ENCODE measurements at places on chromosomes 2 and 18.

DNA sequence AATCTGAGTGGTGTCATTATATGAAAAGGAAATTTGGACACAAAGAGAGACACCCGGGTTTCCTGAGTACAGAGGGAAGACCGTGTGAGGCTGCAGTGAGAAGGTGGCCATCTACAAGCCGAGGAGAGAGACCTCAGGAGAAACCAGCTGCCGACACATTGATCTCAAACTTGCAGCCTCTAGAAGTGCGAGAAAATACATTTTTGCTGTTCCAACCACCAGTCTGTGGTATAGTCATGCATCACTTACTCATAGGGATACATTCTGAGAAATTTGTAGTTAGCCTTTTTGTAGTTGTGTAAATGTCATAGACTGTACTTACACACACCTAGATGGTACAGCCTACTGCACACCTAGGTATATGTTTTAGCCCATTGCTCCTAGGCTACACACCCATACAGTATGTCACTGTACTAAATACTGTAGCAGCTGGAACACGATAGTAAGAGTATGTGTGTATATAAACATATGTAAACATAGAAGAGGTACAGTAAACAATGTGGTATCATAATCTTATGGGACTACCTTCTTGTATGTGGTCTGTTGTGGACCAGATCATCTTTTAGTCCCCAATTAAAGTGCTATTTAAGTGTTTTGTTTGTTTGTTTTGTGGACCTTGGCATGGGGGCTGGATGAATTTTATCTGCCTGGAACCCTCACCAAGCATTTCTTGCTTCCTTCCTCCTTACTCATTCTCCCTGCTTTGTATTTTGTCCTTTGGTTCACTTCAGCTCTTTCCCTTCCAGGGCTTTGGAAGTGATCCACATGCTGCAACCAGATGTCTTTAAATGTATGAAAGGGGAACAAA, 38.3 kb upstream of the SESTD1 start:
- no peak for DNase-seq

- peak; percentile 85 for DNase-seq
These were observed 33.3 kb downstream of the CFLAR start for GRCh38 chr2:201149064-201149820.

DNA sequence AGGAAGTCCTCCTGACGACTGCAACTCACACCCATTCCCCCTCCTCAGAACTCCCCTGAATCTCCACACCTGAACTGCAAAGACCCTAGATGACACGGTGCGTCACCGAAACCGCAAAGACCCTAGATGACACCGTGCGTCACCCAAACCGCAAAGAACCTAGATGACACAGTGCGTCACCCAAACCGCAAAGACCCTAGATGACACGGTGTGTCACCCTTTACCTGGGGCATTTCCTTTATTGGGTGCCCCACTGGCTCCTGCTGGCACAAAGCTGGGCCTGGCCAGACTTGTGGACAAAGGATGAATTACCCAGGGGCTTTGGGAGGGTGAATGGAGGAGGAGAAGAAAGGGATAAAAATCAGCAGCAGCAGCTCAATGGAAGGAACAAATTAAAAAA, 123.8 kb downstream of the CELF4 start:
- DNase-seq: no peak

- DNase-seq: no peak
These were observed 18.6 kb upstream of the RMC1 start for GRCh38 chr18:23484561-23485182.

DNA sequence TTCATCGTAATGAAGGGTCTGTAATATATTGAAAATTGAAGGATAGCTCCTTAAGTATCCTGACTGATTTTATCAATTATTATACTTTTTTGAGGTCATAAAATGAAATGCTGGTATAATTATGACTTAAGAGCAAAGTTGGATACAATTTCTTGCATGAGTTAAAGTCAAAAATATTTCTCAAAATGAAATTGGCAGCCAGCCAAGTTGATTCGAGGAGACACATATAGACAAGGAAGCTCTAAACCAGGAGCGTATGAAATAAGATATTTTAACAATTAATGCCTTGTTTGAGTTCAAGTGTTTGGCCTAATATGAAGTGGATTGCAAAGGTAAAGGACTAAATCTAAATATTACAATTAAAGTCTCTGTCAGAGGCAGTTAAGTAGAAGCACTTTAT, 260.4 kb upstream of the DSEL start:
- DNase-seq: peak; percentile 68

- DNase-seq: no peak
These were observed 41.6 kb downstream of the FER1L5 start for GRCh38 chr2:96683972-96684820.

DNA sequence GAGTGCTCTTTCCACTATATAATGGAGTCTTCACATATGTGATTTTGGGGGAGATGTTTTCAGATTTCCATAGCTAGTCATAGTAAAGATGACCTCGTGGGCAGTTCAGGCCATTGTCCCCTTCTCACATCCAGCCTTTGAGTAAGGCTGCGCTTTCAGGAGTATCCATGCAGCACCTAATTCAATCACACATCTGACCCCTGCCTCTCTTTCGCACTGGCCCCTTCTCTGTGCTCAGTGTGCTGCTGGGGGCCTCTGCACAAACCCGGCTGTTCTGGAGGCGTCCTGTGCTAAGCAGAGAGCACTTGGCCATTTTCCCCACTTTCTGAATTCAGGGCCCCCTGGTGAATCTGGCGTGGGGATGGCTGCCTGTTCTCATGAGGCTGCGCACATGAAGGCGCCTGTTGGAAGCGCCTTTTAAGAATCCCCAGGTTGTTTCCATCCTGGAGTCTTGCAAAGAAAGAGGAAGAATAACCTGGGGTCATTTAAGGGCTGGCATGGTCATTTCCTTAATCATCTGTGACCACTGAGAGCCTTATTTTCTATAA, 96.0 kb upstream of the ALPP start:
- DNase-seq: no peak

DNA sequence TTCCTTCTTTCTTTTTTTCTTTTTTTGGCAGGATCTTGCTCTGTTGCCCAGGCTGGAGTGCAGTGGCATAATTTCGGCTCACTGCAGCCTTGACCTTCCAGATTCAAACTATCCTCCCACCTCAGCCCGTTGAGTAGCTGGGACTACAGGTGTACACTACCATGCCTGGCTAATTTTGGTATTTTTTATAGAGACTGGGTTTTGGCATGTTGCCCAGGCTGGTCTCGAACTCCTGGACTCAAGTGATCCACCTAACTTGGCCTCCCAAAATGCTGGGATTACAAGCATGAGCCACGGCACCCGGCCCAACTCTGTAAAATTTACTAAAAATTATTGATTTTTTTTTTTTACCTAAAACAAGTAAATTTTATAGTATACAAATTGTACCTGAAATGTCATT, 360.8 kb downstream of the ALK start:
- DNase-seq: no peak

- peak; percentile 52 for DNase-seq
These were observed 167.0 kb upstream of the HAAO start for GRCh38 chr2:42959234-42960001.

DNA sequence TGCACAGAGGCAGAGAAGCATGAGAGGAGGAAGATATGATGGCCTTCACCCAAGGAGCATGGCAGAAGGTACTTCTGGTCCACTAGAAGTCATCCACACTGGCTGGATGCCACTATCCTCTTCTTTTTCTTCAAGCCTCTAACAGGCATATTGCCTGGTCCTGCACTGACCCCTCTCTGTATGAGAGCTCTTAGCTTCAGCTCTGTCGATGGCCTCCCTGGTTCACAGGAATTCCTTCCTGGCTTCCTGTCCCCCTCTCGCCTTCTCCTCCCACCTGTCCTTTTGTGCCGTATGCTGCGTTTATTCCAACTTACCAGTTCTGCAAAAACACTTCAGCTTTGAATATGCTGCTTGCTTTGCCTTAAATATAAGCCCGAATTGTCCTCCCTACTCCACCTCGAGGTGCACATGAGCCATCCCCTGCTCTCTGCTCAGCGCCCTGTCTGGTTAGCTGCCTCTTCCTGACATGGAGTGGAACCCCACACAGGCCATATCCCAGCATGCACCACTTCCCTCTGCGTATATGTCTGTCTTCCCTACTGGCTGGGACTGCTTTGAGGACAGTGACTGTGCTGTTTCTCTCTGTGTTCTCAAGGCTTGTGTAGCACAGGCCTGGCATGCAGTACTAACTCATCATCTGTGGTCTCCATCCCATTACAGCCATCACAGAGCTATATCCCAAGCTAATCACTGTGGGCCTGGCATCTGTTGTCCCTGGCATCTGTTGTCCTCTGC, 474.9 kb downstream of the EIPR1 start:
- no peak for DNase-seq

DNA sequence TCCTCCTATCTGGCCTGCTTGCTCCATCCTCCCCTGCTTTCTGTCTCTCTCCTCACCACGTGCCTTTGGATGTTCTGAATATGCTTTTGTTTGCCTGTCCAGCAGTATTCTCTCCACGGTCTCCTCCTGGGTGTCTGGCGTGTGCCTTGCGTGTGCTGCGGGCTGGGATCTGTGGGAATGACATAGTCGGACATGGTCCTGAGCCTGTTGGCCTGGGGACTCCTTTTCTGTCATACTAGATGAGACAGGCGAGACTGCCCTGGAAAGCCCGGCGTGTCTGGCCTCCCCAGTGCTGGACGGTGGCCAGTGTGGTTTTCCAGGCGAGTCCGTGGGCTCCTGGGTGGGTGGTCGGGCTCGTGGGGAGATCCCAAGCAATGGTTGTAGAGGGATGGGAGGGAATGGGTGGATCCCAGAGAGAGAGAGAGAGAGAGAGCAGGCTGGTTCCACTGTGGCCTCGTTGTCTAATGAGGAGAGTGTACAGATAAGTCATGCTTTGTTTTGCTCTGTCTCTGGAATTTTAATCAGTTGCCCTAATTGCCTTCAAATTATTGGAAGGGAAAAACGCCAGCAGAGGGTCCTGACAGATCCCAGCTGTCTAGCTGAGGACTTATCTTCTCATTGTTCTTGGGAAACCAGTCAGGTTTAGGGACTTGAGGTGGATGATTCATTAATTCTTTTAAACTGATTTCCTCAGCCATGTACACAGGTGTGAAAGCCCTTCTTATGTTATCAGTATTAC, 58.3 kb downstream of the HPCAL1 start:
- no peak for DNase-seq
